ENCODE measurements at places on chromosomes 16 and 17.

- DNase-seq: no peak
These were observed 407.9 kb downstream of the SOX9 start for GRCh38 chr17:72528683-72529082.

DNA sequence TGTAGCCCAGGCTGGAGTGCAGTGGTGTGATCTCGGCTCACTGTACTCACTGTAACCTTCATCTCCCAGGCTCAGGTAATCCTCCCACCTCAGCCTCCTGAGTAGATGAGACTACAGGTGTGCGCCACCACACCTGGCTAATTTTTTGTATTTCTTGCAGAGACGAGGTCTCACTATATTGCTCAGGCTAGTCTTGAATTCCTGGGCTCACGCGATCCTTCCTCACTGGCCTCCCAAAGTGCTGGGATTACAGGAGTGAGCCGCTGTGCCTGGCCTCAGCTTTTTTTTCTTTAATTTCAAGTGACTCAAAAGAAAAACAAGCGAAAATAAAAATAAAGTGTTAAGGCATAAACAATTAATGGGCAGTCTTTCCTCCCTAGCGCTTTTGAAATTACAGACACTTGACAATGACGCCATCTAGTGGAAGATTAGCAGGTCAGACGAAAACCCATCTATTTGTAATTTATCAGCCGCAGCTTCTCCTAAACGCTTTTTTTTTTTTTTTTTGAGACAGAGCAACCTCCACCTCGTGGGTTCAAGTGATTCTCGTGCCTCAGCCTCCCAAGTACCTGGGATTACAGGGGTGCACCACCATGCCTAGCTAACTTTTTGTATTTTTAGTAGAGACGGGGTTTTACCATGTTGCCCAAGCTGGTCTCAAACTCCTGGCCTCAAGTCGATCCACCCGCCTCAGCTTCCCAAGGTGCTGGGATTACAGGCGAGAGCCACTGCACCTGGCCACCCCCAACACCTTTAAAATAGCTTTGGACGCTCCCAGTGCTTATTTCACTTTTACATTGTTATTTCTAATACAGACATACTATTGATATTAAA is 28.1 kb upstream of the PECAM1 start:
- DNase-seq: no peak

GRCh38 chr17:55154101-55154500 is 110.7 kb upstream of the HLF start:
- DNase-seq: no peak

DNA sequence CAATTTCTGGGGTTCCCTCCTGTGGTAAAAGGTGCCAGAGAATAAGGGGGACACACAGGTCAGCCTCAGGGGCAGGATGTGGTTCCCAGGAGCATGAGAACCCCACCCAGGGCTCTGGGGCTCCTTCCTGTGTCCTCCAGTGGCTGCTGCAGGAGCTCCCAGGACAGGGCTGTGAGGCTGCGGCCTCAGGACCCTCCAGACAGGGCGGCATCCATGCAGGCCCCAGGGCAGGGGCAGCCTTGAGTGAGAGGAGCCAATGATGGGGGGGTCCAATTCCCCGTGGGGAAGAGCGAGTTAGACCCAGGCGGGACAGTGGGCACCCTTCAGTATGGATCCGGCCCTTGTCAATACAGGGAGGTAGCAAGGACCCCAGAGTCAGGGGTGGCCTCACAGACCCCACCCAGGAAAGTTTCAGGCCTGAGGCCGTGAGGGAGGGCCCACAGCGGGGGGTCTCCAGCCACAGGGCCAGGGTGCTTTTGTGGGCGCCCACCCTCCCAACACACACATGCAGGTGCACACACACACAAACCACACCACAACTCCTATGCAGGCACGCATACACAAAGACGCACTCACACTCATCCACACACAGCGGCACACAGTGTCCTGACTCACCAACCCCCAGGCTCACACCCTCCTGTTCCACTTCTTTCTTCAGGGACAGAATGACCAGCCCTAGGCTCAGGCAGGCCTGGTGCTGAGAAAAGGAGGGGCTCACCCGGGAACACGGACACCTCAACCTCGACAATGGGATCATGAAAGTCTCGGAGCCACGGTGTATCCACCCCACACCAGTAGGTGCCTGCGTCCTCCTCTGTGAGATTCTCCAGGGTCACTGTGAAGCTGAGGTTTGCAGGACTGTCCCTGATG is 1.8 kb downstream of the CD300C start:
- DNase-seq: no peak

DNA sequence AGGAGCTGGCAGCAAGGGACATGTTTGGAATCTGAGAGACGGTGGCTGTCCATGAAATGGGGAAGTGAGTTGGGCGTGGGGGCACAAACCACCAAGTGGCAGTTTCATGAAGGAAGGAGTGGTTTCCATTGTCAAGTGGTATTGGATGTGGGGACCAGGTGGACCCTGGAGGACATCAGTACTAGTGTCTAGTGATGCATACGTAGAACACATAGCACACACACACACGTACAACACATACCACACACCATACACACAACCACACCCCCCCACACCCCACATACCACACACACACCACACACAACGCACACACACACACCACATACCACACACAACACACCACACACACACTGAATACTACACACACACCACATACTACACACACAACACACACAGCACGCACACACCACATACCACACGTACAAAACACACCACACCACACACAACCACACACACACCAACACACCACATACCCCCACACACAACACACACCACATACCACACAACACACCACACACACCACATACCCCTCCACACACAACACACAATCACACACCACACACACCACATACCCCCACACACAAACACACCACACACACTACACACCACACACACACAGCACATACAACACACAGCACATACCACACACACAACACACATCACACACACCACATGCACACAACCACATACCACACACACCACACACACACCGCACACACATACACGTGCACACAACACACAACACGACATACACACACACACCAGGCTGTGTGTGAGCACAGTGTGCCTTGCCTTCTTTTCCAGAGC is 41.1 kb upstream of the GSE1 start:
- DNase-seq: no peak

GRCh38 chr17:16987830-16988601 is 16.1 kb upstream of the TNFRSF13B start:
- DNase-seq: peak; percentile 27

GRCh38 chr17:72832306-72832705 is 260.2 kb downstream of the SLC39A11 start:
- DNase-seq: no peak

GRCh38 chr16:74249254-74249653 is 47.4 kb upstream of the PSMD7 start:
- DNase-seq: no peak

DNA sequence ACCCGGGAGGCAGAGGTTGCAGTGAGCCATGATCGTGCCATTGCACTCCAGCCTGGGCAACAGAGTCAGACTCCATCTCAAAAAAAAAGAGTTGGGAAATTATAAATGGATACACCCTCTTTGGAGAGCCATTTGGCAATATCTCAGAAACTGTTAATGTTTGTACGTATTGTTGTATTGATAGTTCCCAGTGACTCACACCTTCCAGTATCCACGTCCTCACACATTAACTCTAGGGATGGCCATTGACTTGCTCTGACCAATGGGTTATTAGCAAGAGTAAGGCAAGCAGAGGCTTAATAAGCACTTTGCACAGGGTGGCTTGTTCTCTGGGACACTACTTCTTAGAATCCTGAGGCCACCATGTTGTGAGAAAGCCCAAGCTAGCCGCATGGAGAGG is 107.6 kb upstream of the LHX1 start:
- DNase-seq: no peak

GRCh38 chr17:79262624-79263023 is 188.0 kb downstream of the ENGASE start:
- DNase-seq: no peak

DNA sequence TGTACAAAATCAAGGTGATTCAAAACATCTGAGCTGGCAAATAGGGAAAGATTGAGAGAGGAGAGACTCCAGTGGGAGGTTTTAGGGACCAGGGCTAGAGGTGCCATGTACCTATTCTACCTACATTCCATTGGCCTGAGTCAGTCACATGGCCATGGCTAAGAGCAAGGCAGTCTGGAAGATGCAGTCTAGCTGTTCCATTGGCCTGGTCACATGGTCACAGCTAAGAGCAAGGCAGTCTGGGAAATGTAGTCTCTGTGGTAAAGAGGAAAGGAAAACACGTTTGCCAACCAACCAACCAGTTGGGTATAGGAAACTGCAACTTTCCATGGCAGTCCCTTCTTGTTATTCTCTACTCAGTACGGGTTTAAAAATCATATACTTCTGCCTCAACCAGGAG is 369.1 kb downstream of the XYLT1 start:
- no peak for DNase-seq

DNA sequence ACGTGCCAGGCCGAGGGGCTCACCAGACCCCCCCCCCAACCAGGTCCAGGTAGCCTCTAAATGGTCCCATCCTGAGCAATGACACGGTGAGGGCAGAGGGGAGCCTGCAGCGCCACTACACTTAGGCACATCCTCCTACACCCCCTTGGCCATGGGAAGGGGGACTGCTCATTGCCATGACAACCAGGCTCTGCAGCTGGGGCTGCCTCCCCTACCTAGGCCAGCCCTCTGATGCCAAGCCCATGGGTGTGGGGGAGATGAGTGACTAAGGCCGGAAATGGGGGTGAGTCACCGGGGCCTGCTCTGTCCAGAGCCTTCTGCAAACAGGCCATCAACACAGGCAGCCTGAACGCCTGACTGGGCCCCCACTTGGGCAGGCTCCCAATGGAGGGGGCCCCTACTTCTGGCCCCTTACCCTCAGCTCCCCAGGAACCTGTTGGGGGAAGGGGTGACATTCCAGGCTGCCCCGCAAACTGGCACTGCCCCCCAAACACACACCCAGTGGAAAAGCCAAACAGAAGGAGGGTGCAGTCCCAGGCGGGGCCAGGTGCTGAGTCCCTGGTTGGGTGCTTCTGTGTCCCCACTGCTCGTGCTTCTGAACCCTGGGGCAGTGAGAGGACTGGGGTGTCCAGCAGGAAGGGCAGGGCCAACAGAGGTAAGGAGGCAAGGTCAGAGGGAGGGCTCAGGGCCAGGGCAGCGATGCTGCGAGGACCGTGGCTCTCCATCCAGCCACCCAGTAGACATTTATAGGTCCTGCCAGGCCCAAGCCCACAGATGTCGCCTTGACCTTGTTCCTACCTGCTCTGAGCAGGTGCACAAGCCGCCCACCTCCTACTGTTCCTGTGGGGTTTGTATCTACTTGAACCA is 8.2 kb downstream of the PLCD3 start:
- peak; percentile 75 for DNase-seq

GRCh38 chr17:3335876-3336275 is 37.7 kb upstream of the OR3A1 start:
- DNase-seq: peak; percentile 4

DNA sequence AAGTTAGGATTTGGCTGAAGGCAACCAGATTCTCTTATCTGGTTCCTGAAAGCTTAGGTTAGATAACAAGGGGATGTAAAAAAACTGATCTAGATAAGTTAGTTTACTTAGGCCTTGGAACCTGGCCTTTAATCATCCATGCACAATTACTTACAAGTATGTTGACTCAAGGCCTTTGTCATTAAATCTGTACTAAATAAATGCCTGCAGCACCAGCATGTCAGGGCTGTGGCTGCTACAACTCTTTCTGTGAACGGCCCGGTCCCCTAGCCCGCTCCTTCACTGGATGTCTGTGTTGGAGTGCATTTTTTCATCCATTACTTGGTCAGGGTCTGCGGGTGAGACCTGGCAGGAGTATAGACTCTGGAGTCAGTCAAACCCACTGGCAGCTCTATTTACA is 48.4 kb upstream of the ALDH3A1 start:
- no peak for DNase-seq

DNA sequence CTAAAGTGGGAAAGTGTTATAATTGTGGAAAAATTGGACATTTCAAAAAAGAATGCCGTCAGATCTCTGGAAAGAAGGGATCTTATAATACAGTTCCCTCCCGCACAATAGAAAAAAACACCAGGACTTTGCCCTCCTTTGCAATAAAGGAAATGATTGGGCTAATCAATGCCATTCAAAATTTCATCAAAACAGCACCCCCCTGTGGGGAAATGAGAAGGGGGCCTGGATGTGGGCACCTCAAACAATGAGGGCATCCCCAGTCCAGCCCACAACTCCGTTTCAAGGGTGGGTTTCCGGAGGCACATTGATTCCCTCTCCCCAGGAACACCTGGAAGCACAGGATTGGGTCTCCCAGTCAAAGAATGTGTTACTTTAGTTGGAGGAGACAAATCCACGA is 26.1 kb downstream of the CD300LG start:
- no peak for DNase-seq

GRCh38 chr17:80413771-80414507 is 1.0 kb upstream of the ENDOV start:
- no peak for DNase-seq

- no peak for DNase-seq
These were observed 718 bp upstream of the CBFB start for GRCh38 chr16:67028167-67028695.

DNA sequence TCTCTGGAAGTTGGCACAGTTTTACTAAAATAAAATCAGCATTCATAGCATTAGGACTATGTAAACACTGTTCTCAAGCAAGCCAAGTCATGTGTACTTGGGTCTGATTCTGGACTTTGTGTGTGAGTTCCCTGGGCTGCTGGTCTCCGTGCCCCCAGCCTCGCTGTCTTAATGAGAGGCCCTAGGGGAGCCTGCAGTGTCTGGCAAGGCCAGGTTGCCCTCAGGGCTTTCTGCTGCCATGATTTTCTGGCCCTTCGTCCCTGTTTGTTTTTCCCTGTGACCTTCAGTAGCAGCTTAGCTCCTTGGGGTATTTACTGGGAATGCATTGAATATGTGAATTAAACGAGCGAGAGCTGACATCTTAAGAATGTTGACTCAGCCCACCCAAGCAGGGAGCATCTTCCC is 161.8 kb downstream of the RPTOR start:
- no peak for DNase-seq

- no peak for DNase-seq
These were observed 65.7 kb upstream of the BCAR1 start for GRCh38 chr16:75317101-75317522.

GRCh38 chr17:80475910-80476876 is at the start of gene NPTX1:
TSS of gene NPTX1 (minus strand) at chr17:80476607. CDS start at chr17:80476446, 161 bp downstream.
- no peak for DNase-seq

DNA sequence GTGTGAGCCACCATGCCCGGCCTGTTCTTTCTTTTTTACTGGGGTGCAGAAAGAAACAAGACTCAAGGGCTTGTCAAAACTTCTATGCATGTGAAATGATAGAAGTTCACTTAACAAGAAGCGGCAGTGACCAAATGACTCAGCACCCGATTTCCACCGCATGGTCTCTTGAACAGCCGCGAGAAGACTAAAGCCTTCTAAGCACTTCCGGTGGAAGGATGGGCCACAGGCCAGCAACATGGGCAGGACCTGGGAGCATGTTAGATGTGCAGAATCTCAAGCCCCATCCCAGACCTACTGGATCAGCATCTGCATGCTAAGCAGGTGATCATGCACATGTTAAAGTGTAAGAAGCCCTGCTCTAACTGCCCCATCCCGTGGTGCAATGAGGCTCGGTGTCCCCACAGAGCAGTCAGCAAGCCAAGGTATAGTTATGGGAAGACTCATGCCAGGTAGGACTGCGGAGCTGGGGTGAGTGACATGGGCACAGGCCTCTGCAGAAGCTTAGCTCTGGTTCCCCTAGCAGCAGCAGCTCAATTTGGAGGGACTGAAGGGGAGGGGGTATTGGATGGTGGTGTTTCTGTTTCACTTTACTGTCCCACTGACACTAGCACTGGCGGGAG is 88.5 kb upstream of the HNF1B start:
- no peak for DNase-seq

All from SW 1271 (cell line).